ENCODE measurements at places on chromosomes 6 and 20.

- no peak for DNase-seq
Measured at GRCh38 chr6:24744911-24745310, 26.0 kb upstream of the C6orf62 start.

GRCh38 chr6:15642276-15642675 lies 20.6 kb downstream of the DTNBP1 start:
- no peak for DNase-seq

DNA sequence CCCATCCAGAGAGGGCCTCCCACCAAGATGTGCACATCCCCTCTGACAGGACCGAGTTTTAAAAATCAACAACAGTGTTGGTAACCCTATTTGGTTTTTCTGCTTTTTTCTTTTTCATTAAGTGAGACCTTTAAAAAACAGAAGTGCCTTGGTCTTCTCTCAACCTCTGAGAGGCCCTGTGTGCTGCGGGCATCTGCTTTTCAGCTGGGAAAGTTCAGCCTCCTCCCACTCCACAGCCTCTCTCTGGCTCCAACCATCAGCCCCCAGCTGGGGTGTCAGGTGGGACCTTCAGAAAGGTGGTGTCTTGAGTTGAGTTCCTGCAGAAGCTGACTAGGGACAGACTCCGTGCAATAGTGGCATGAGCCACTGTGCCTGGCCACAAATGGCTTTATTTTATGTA lies 64.6 kb upstream of the ZMYND8 start:
- DNase-seq: no peak

GRCh38 chr6:18016133-18016532 lies 28.7 kb upstream of the KIF13A start:
- DNase-seq: no peak

GRCh38 chr6:166365806-166366205 lies 16.9 kb downstream of the MPC1 start:
- DNase-seq: no peak

DNA sequence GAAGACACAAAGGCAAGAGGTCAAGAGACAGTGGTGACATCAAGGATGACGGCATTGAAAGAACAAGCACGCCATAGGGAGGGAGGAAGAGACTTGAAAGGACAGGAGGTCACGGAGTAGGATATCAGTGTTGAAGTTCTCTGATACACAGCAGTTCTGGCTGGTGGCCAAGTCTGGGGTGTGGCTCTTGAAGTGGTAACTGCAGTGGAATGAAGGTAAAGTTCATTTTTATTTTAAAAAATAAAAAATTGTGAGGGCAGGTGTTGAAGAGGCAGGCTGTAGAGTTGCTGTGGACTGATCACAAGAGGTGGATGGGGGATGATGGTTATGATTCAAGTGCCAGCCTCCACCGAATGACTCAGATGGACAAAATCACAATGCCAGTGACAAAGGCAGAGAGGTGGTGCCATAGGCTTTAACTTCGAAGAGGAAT lies 53.2 kb upstream of the BMP2 start:
- DNase-seq: peak; percentile 36

- DNase-seq: no peak
Measured at GRCh38 chr20:13302647-13303450, 81.8 kb downstream of the ISM1 start.

- no peak for DNase-seq
Measured at GRCh38 chr20:54707801-54708200, 232.4 kb downstream of the DOK5 start.

DNA sequence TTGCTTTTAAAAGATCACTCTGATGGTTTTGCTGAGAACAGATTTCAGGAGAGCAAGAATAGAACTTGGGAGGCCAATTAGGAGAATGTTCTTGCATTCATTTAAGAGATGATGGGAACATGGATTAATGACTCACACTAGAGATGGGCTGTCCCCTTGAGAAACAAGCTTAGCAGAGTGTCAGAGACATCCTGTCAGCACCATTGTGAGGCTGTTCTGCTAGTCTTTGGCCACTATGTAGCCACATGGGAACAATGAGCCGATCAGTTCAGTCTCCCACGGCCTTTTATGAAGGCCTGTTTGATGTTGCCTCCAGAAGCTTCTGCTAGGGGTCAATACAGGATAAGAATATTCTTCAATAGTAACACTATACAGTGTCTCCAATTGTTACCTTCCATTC lies 113.0 kb upstream of the EYA4 start:
- DNase-seq: no peak

DNA sequence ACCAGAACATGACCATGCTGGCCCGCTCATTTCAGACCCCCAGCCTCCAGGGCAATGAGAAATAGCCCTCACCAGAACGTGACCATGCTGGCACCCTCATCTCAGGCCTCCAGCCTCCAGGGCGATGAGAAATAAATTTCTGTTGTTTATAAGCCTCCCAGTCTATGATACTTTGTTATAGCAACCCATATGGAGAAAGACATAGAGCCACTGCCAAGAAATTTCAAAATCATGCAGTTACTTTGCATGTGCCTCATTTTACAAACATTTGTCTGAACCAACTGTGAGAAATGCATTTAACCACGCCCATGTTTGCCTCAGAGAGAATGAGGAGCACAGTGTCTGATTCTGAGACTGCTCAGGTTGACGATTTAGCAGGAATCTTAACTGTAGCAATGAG lies 15.5 kb downstream of the CYP39A1 start:
- no peak for DNase-seq

DNA sequence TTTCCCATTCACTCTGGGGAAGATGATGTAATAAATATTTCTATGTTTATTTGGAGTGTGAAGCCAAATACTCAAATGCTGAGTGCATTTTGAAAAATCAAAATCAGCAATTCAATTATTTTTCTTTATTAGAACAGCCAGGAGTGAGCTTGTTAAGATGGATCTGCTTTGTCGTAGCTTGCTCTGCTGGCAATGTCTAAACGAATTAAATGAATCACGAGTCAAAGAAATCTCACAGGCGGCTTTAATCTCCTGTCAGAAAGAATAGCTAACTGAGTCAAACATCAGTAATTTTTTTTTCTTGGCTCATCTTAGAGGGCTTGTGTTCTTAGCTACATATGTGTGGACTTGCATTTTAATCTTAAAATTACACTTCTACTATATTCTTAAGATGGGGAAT lies 100.2 kb upstream of the HMGN3 start:
- no peak for DNase-seq

- DNase-seq: peak; percentile 21
Measured at GRCh38 chr20:59518881-59519706, 85.2 kb upstream of the PHACTR3 start.
